ENCODE measurements at places on chromosomes 11 and 22.

DNA sequence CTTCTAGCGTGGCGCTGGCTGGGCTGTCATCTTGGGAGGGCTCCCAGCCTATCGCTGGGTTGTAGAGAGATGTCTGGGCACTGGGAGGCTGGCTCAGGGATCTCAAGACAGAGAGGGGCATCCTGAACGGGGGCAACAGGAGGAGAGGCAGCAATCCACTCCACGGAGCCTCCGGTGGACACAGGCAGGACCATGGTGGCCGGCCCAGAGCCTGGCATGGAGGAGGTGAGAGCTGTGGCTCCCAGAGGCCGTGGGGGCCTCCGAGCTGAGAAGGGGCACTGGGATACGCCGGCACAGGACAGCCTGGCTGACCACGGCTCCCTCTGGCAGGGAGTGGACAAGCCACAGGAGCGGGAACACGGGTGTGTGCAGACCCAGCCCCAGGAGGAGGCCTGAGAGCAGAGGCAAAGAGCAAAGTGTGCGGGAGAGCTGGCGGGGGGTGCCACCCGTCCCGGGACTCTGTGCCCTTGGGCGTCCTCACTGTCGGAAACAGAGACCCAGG, 9.1 kb downstream of the MRGPRF start:
- DNase-seq, result no peak

GRCh38 chr11:31856248-31856647, 45.1 kb upstream of the PAX6 start:
- no peak for DNase-seq

- DNase-seq, result no peak
Observed at GRCh38 chr22:35538801-35539321, 1.8 kb upstream of the RASD2 start.

GRCh38 chr11:70070706-70071105, 7.4 kb upstream of the ANO1 start:
- DNase-seq, result no peak

DNA sequence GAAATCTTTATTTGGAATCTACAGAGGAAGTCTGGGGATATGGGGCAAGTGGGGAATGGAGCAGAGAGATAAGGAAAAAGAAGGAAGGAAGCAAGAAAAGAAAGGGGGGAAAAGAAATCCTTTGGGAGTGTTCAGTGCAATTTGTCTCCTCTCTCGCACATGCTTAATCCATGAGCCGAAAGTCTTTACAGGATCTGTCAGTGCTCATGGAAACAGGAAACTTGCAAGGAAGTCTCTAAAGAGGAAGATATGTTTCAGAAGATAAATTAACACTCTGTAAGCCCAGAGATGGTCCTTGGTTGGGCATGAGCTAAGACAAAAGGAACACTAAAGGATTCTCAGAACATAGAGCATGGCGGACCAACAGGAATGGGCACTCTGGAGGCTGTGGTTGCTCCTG, 47.9 kb upstream of the FLI1 start:
- DNase-seq, result no peak

GRCh38 chr11:61042537-61042936, 59.8 kb upstream of the CD5 start:
- no peak for DNase-seq

DNA sequence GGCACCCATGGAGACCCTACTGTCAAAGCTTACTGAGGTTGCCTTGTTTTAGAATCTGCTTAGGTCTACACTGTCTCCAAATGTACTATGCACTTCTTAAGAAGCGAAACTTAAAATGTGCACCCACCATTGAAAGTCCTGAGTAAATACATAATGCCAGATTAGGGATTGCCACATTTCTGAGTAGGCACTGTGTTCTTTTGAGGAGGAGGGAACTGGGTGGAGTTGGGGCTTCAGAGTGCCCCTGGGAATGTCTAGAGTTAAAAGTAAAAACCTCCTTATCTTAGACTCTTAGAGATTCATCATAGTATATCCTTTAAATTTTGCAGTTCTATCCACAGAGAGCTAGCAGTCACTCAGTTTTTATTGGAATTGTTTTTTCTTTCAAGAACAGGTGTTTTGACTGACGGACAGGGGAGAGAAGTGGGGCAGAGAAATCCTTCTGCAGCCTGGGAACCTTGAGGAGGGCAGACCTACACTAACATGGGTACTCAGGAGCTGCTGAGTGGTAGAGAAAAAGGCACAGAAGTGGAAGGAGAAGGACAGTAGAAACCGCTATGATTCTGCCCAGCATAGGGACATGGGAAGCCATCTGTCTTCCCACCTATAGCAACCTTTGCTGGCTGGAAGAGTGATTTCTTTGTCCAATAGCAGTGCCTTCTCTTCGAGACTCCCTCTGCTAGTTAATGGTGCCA, 33.4 kb upstream of the MICAL2 start:
- DNase-seq, result no peak

- DNase-seq, result no peak
Observed at GRCh38 chr11:107041088-107041444, 22.8 kb upstream of the GUCY1A2 start.

DNA sequence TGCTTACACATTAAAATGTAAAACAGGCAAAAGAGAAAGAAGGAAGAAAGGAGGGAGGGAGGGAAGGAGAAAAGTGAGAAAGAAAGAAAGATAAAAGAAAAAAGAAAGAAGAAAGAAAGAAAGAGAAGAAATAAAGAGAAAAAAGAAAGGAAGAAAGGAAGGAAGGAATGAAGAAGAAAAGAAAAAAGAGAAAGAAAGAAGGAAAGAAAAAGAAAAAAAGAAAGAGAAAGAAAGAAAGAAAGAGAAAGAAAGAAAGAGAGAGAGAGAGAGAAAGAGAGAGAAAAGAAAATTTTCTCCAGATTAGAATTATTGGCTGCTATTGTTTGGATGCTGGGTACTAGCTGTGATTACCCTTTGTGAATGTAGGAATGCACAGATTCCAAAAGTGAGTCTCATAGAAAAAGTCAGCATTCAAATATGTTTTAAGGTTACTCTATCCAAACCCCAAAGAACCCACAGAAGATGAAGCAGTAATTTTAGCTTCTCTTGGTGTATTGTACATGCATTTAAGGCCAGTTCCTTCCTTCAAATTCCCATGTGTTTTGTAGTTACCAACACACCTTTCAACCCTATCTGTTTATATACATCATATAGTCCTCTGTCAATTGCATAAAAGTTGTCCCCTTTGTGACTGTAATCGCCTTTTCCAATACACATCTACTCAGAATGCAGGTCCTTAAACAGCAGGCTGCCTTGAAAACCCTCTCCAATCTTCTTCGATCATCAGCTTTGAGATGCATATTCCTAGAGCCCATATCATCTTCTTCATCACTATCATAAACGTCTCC, 789 bp upstream of the FAM111A start:
- no peak for DNase-seq

DNA sequence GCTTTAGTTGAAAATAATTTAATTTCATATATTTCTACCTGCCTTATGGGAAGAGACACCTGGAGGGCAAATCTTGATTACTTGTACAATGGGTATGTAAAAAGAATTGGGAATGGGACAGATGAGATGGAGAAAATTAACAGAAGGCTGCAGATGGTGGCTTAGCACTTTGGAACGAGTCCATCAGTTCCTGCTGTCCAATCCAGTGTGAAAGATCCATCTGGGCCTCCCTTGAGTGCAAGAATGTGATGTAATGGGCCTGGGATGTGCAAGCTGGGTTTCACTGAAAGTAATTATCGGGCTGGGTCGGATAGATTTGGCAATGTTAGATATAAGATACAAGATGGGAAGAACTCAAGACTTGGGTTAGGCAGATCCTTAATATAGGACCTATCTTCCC, 42.0 kb downstream of the CECR2 start:
- DNase-seq, result no peak

- no peak for DNase-seq
Observed at GRCh38 chr11:64092111-64092760, 56.5 kb downstream of the FLRT1 start.

DNA sequence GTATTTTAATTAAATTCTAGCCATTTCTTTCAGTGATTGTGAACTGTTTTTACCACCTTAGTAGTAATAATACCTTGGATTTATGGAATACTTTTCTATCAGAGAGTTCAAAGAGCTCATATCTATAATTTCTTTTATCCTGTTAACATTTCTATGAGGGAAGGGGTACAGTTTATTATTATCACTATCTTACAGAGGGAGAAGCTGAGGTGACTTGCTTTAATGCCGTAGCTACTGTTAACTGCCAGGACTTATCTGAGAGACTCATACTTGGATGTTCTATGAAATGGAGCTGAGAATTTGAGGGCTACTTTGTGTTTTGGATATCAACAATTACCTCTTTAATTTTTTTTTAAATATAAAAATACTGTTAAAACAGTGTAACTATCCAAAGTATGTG, 3.3 kb downstream of the REXO2 start:
- DNase-seq, result no peak

DNA sequence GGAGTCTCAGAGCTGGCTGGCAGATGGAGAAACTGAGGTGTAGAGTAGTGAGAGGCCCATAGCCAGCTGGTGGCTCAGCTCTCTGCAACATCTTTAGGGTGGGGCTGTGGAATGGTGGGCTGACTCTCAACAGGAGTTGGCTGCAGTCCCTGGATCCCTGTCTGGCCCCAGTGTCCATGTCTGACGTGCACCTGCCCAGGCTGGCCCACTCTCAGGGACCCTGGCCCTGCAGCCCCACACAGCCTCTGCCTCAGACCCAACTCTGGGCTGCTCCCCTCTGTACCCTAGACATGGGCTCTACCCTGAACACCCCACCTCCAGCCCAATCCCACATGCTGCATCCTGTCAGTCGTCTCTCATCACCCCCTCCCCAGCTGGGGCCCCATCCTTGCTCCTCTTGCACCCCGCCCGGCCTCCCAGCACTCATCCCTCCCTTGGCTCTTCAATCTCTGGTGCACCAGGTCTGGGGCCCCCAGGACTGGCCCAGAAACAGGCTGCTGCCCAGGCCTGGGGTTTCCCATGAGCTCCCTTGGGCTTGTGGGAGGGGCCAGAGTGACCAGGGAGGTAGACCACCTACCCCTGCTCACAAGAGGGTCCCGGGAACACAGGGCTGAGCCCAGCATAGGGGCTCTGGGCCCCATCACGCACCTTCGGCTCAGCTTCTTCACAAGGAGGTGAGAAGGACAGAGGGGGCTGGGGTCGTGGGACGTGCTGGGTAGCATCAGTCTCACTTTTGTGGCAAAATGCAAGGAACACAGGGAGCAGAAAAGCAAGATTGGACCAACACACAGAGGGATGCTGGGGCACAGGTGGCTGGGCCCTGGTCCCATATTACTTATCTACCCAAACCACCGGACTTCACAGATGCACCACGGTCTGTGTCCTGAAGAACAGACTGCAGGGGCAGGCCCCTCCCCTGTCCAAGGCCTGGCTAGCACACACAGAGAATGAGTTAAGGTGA, 31.5 kb downstream of the ARVCF start:
- no peak for DNase-seq

DNA sequence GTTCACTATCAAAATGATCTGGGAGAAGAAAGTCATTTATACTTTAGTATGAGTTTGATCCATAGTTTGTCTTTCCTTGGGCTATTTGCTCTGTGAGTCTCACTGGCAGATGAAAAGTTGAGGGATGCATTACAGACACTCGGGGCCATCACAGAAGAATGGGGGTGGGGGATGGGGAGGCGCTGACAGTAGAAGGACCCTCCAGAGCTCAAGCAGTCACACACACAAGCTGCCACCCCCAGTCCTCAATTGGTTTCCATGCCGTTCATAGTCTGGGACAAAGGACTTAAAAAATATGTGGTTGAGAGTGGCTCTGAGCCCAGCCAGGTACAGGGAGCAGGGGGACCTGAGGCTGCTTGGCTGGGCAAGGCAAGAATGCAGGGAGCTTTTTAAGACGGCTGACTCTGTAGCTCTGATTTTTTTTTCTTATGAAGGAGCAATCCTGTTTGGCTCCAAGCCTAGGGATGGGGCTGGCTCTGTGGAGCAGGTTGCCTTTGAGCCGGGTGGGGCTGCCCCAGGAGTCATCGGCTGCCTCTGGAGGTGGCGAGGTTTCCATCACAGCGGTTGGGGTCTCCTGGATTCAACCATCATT, 13.3 kb upstream of the ANO1 start:
- no peak for DNase-seq

DNA sequence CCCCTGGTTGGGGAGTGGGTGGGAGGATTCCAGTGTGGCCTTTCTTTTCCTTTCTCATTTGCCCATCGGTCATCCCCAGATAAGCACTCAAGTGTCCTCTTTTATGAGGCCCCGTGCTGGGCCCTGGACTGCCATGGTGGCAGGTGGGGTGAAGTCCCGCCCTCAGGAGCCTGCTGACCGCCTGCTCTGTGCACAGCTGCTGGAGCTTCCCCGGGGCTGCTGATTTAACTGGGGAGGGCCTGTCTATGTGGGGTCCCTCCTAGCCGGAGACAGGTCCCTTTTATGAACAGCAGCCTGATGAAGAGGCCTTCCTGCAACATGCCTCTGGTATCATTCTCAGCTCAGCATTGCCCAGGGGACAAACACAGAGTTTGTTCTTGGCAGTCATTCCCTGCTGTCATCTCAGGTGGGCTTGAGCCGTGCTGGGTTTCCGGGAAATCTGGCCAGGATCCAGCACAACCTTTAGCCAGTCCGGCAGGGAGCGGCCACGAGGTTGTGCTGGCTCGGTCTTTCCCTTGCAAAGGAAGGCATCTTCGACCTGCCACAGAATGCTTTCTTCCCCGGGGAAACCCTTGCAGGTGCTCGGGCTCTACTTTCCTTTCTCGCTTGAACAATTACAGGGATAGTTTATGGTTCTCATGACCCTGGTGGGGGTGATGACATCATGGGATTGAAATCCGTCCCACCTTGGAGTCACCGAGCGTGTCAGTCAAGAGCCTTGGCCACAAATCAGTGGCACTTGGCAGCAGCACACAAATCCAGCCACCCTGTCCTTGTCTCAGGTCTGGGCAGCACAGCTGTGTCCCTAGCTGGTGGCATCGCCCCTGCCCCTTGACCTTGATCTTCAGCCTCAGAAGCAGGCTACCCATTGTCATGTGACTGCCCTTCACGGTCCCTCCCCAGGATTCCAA, 20.1 kb downstream of the ST14 start:
- DNase-seq, result no peak

DNA sequence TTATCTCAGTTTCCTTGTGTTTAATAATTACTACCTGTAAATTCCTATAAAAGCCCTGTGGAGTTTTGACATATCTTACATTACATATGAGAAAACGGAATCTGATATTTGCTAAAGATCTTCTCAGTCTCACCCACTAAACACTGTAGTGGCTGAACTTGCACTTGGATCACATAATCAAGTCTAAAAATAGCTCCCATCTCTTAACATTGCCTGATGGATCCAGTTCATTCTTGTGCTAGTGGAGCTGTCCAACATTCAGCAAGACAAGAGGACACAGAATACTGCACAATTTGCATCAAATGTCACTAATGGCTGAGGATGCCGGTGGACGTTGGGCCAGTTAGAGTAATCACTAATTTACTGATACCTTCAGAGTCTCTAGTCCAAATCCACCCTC, 569.9 kb upstream of the ANO5 start:
- DNase-seq, result no peak

DNA sequence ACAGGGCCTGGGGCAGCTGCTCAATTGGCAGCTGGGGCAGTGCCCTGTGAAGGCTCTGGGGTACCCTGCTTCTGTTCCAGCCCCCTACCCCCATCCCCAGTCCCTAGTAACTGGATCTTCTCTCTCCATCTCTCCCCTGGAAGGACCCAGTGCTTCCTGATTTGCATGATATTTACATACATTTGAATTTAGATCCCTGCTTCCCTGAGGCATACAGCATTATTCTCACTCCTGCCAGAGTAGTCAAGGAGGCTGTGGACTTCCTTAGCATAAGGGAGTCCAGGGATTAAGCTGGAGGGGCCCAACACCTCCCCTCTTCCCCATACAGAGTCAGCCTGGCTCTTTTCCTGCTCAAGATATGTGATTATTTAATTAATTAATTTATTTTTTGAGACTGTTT, 24.7 kb downstream of the TEF start:
- no peak for DNase-seq

- DNase-seq, result no peak
Observed at GRCh38 chr22:40491990-40492631, 121.7 kb downstream of the SGSM3 start.

- no peak for DNase-seq
Observed at GRCh38 chr11:64120951-64121569, 44.9 kb downstream of the MACROD1 start.
